Left kidney (tissue), 8 donors: ENCODE measurements at places on chromosomes 5 and 9. TPM values are rescaled to one million over a fixed set of nuclear protein-coding genes. Genes with fewer than 3 reads are reported as not detected.

GRCh38 chr5:14164164-14165163, 21.3 kb downstream of the TRIO start:
- no peak for DNase-seq

DNA sequence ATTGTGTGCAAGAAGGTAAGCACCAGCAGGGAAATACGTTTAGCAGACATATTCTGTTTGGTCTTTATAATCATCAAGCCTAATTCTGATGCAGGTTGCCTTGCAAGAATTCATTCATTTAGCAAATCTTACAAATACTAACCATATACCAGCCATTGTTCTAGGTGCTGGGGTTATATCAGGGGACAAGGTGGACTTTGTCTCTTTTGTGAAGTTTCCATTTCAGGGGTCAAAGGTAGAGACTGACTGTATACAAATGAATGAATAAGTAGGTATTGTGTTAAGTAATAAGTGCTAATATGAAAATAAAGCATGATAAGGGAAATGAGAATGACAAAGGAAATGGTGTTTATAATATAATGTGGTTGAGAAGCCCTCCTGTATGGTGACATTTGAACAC, 64.0 kb downstream of the LNPEP start:
- DNase-seq: no peak

DNA sequence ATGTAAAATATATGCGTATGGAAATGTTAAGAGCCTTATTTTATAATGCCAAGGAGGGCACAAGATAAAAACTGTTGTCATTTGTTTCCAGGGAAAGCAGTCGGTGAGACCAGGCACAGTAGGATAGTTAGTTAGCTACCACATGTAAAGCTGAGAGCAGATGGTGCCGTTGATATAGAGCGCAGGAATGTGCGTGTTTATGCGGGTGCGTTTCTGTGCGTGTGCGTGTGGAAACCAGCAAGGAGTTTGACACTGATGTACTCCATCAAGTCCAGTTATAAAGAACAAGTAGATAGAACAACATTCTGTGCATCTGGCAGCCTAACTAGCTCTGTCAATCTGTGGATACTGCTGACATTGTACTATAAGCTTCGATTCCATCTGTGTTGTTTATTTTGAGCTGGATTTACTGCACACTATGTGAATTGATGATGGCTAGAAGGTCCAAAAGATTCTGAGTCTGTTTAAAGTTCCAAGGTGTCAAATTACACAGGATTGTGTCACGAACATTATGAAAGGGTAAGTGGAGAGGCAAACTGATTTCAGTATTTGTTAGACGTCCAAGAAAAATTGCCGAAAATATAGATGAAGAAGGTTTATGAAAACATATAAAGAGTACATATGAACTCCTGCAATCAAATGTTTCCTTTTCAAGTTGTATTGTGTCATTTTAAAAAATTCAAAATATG, 494.9 kb upstream of the MEF2C start:
- DNase-seq: no peak

The SAXO1 gene
- 0.20 TPM for polyA plus RNA-seq

DNA sequence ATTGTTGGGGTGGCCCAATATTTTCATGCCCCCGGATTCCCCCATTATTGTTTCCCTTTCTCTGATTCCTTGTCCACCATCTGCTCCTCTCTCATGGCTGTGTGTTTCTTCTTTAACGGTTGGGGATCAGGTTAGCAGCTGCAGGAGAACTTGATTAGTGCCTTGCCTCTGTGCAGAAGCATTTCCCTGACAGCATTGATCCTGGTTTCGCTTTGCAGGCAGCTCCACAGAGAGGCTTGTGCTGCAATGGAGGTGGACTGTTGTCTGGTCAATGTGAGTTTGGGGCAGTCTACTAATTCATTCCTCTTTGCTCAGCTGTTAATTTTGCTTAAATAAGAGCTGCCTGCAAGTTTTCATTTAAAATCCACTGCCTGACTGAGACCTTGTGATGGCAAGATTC, 32.5 kb upstream of the SSBP2 start:
- no peak for DNase-seq

GRCh38 chr5:10854506-10855277, 93.7 kb upstream of the DAP start:
- no peak for DNase-seq

- no peak for DNase-seq
Measured at GRCh38 chr9:128945798-128946501, 1.5 kb downstream of the DOLK start.

The SAPCD2 gene
- polyA plus RNA-seq: 7.2 TPM

- DNase-seq: no peak
Measured at GRCh38 chr9:16848179-16848578, 22.3 kb downstream of the BNC2 start.

The FIBCD1 gene
- polyA plus RNA-seq: 0.08 TPM

DNA sequence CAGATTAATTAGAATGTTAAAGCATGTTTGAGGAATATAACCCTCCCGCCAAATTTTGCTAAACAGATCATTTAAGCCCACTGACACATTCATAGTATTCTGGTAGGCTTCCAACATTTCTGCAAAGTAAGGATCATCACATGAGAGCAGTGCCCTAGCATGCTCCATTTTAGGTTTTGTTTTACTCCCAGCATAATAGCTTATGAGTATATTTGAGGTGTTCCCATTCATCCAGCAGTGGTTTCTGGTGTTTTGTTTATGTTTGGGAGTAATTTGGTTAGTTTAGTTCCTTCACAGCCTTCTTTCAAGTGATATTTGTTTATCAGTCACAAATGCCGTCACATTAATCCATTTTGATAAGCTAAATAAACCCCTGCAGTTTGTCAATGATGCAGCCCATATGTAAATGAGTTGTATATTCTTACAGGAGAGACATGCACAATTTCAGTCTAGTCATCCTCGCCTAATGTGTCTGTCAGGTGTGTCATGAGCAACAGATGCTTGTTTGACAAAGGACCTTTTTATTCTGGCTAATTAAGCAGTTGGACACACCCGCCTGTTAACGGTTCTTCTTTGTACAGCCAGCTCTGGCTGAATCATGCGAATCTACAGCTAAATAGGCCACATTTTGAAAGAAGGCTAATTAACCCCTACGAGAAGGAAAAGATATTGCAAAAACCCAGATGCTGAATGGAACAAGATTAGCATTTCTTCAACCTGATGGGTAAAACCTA, 124.4 kb downstream of the RFX3 start:
- no peak for DNase-seq

The AKNA gene
- 11.3 TPM for polyA plus RNA-seq

GRCh38 chr9:132943651-132944293, 644 bp downstream of the TSC1 start:
- no peak for DNase-seq

The AMBP gene
- 1.9 TPM for polyA plus RNA-seq

The CTSV gene
- 32.0 TPM for polyA plus RNA-seq

DNA sequence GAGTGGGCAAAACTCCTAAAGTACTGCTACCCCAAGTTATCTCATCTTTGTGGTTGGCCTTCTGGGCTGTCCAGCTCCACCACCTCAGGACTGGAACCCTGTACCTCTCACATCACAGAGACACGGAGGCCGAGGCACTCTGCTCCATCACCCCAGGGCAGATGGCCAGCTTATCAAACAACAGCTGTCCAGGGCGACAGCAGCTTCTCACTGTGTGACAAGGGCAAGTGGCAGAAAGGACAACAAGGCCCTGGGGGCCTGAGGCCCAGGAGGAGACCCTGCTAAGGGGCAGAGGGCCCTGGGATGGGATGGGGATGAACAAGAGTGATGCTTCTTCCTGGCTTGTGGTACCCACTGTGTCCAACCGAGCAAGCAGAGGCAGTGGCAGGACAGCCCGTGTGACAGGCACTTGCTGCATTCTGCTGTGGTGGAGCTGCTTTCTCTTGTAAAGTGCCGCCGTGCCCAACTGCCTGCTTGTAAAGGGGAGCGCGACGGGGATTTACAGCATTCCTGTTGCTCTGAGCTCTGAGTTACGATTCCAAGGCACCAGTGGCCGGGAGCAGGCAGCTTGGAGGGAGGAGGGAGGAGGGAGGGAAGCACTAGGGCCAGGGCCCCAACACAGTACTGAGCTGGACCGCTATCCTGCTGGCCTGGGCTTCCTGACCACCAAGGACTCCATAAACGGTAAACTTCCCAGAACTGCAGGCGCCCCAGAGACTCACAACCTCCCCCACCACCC, 71.2 kb downstream of the SHB start:
- DNase-seq: peak; percentile 65

GRCh38 chr5:138938526-138938925, 63.4 kb upstream of the LRRTM2 start:
- no peak for DNase-seq

DNA sequence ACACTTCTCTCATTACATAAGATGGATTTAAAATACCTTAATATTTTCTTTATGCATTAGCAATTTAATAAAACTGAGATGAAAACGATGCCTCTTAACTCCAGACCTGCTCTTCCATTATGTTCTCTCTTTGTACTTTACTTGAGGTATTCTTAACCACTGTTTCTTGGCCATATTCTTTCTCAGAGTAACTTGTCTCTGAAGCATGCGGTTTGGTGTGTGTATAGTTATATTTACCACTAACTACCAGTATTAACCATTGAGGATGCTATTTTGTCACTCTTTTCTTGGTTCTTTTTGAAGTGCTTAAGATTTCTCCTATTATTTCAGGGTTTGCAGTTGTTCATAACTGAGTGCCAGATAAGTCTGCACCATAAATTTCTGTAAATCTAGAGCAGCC, 17.9 kb downstream of the TMEM167A start:
- DNase-seq: no peak

The ARID3C gene
- polyA plus RNA-seq: 0.20 TPM

The ZNF366 gene
- 3.5 TPM for polyA plus RNA-seq

The PTGER4 gene
- polyA plus RNA-seq: 10.3 TPM

The GADD45G gene
- polyA plus RNA-seq: 1.7 TPM

DNA sequence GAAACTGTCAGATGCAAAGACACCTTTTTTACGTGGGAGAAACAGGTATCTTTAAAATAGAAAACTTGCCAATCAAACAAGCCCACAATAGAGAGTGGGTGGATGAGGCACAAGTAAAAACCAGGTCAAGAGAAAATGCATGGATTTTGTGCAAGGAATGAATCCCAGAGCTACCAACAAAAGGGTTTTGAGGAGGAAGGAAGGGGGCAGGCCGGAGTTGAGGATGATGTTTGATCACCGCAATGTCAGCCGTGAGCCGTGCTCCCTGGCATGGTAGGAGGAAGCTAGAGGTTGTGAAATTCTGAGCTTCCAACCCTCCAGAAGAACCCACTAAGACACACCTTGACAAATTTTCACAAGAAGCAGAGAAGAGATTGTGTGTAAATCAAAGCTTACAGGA, 53.2 kb downstream of the HRH2 start:
- DNase-seq: no peak

- DNase-seq: peak; percentile 35
Measured at GRCh38 chr5:33969572-33970452, 14.7 kb downstream of the SLC45A2 start.

The NUTM2F gene
- polyA plus RNA-seq: not detected
